ENCODE measurements at places on chromosomes 11 and 22. TPM values are rescaled to one million over a fixed set of nuclear protein-coding genes. Genes with fewer than 3 reads are reported as not detected.

DNA sequence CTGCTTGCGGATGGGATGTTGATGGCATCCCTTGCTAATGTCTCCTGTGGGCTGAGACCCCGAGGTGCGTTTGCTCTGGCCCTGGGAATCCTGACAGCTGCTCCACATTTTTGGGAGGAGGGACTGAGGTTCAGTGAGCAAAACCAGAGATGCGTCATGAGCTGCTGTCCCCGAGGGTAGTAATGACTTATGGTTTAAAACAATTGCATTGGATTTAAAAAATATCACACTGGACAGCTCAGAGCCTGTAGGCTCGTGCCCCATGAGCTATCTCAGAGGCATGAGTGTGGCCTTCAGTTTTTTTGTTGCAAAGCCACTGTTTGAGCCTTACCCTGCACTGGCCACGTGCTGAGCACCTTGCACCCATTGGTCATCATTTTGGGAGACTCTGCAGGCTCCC, 20.9 kb upstream of the PARVG start:
- DNase-seq: peak; percentile 6

DNA sequence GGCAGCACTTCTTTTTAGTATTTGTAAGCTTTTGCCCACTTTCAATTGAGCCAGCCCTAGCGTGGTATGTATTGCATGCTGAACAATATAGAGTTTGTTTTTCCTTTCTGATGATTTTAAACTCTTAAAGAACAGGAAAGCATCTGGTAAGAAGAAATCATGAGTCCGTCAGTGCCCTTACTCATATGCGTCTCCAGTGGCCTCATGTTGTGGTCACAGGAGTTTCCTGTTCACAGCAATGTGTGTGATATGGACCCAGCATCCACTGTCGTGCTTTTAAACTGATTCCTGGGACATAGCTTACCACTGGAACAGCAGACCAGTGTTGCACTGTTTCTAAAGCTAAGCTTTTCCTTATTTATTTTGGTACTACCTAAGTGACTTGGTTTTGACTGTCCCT, 40.1 kb downstream of the BID start:
- DNase-seq: no peak

The CDC42EP2 gene
- 26.9 TPM for total RNA-seq

- DNase-seq: no peak
These were observed 33.9 kb downstream of the MAML2 start for GRCh38 chr11:96309016-96309642.

GRCh38 chr22:43844560-43845545, 17.5 kb downstream of the SULT4A1 start:
- DNase-seq: no peak

GRCh38 chr11:134074346-134074745, 5.5 kb downstream of the JAM3 start:
- no peak for DNase-seq

All from Peyer's patch (tissue), 4 donors.